GM23248 (cell line): ENCODE measurements at places on chromosomes 3 and 15.
A peak's percentile ranks its signal among the peaks of the same experiment; 100 is the strongest.

- no peak for DNase-seq
Measured at GRCh38 chr15:92271179-92271578, 122.5 kb upstream of the ST8SIA2 start.

DNA sequence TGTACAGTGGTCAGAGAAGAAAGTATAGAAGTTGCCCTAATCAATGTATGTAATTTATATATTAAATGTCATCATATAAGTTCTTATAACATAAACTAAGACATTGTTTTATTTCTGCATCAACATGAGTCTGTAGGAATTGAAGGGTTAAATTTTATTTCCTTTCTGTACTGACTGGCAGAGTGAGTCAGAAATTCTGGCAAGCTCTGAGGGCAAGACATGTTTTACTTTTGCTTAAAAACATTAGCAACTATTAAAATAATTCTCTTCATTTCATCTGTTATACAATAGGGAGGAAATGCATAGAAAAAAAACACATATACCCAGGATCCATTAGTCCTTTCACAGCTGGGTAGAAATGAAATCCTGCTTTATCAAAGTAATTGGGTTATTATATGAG is 171.4 kb upstream of the ALCAM start:
- peak; percentile 48 for DNase-seq

DNA sequence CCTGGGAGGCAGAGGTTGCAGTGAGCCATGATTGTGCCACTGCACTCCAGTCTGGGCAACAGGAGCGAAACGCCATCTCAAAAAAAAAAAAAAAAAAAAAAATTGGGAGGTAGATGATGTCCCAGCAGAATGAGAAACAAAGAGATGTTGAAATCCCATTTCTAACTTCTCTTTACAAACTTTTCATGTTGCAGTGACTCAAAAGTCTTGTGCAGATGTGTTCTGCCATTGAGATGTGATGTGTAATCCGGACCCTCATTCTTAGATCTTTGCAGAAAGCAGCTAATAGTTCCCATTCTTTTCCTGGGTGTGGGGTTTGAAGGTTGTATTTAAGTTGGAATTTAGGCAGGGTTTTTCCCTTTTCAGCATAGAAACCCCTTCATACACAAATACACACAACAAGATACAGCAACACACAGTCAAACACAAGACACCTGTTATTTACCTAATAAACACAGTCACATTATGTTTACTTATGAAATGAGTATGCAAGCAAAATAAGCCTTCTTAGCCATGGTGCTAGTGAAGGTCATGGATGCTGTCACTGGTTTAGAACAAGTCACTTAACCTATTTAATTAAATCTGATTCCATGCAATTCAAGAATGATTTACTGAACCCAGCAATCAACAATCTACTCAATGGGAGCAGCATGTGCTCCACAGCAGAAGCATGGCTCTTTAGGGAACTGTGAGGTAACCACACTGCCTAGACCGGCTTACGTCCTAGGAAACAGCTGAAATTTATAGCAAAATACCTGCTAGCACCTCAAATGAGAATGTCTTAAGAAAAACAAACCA is 14.9 kb downstream of the SIAH2 start:
- DNase-seq: peak; percentile 44

GRCh38 chr3:137852391-137852830 is 88.3 kb downstream of the SOX14 start:
- no peak for DNase-seq

- DNase-seq: no peak
Measured at GRCh38 chr3:12478326-12478725, 6.0 kb upstream of the TSEN2 start.

DNA sequence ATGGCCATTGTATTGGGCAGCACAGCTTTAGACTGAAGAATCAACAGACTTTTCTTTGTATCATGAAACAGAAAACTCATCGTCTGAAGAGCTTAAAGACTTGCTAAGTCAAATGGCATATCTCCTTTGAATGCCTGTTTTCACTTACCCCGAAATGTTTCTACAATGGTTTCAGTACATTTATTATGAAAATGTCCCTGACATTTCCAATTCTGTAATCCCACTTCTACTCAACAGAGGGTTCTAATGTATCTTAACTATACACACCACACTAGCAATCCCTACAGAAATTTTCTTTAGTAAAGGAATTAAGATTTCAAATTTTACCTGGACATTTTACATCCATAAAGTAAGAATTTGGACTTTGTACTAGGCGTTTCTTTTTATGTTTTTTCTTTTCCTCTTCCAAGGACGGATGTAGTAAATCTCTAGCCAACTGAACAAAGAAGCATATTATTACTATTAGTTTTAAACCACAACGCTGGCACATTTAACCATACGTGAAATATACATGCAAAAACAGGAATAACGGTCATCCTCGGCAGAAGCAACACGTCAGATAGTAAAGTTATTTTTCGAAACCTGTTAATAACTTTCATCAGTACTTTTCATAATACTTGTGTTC is 1.1 kb downstream of the RPS27L start:
- peak; percentile 44 for DNase-seq

DNA sequence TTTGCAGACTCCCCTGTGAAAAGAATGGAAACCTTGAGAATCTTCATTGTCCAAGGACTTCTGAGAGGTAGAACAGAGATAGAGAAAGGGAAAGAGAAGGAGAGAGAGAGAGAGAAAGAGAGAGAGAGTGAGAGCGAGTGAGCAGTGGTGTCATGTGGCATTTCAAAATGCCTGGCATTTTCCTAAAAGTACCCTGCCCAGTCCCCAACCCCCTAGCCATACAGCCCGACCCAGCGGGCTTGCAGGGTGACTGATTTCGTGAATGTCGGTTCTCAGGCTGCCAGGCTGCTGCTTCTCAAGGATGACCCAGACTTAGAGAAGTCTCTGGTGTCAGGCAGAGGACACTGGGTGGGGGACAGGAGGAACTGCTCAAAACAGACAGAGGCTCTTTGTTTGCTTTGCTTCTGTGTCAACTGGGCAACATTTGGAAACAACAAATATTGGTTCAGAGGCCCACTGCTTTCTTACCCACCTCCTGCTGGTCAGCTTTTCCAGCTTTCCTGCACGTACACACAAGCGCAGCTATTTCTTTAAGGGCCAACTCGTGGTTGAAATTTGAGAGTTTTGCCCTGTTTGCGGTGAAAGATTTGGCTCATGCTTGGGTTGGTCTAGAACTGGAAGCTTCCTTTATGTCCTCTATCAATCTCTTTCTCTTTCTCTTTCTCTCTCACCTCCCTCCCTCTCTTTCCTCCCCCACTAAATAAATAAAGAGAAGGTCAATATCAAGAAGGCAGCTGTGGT is 3.7 kb upstream of the TF start:
- DNase-seq: peak; percentile 18

DNA sequence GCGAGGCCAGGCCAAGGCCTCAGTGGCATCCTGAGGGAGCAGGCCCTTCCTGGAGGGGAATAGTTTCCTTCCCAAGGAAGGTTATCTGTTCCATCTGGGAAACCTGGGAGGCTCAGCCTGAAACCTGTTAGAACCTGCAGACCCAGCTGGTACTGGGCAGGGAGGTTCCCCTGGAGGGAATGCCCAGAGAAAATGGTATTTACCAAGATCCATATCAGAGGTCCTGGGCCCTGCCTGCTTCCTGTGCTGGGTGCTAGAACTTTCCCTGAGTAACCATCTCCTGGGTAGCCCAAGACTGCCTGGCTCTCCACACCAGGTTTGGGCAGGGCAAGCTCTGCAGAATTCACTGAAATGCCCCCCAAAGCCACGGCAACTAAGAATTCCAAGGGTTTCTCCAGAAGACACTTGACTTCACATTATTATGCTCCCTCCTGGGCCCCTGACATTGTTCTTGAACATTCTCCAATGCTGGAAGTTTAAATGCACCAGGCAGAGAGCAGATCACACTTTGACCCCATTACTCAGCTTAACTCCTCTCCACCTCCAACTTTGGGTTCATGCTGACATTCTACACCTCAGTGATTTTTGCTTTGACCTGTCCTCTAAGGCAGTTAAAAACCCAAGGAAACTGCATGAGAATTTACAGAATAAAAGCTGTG is 2.0 kb downstream of the CA12 start:
- peak; percentile 17 for DNase-seq

DNA sequence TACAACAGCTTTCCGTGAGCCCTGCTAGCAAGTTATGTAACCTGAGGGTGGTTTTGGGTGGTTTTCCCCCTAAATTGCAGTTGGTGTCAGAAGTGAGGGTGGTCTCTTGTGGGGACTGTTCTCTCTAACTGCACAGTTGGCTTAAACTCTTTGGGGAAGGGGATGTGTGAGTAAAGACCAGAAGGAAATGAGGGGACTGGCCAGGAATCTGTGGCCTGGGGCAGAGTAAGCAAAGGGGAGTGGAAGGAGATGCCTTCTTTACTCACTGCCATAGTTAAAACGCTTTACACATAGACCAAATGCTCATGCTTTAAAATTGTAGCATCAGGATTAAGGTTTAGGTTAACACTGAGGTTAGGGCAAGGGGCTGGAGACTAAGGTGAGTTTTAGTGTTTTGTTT is 21.2 kb upstream of the XIRP1 start:
- DNase-seq: no peak

GRCh38 chr3:101611023-101611422 is 37.0 kb downstream of the PCNP start:
- DNase-seq: no peak
